ENCODE measurements at places on chromosomes 13 and 19. TPM values are rescaled to one million over a fixed set of nuclear protein-coding genes. Genes with fewer than 3 reads are reported as not detected.

Gene EFNA2
- not detected for total RNA-seq

Gene ALOX5AP
- total RNA-seq: 230 TPM

Gene PLK5
- total RNA-seq: not detected

Gene MEIOSIN
- total RNA-seq: not detected

Gene PGLYRP2
- total RNA-seq: 0.10 TPM

Gene FCER2
- total RNA-seq: 0.60 TPM

Gene CDC37
- 239 TPM for total RNA-seq

Data from activated CD4-positive, alpha-beta memory T cell treated with anti-CD3 and anti-CD28 coated beads, Interleukin-2, amount 10 ng/mL, durations not matched to agents 7 days and 5 days (primary cell).